ENCODE measurements at places on chromosomes 7 and 10.
A peak's percentile ranks its signal among the peaks of the same experiment; 100 is the strongest.

DNA sequence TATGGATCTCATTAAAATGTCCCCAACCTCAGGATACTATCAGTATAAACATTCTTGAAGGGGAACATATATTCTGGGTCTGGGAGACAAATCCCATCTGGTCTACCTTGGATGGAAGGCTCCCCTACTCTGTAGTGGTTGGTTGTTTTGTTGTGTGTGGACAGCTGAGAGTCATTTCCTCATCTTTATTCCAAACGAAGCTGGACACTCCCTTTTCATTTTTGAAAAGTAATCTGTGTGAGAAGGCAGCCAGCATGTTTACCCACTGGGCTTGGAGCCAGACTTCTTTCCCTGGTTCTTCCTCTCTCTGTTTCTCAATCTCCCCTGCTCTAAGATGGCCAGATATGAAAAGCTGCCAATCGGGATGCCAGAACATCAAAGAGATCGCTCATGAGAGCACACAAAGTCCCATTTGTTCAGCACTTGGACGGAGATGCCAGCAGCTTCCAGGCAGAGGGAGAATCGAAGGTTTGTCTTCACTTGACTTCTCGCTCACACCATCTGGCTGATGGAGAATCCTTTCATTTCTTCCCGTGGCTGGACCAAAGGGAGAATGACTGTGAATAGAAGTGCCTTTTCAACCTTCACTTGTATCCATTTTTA is 108.1 kb upstream of the AGR3 start:
- DNase-seq = peak; percentile 58

- DNase-seq = no peak
These were observed 9.6 kb downstream of the NEURL1 start for GRCh38 chr10:103502849-103503660.

GRCh38 chr10:89785095-89785494 is 83.7 kb downstream of the KIF20B start:
- no peak for DNase-seq

DNA sequence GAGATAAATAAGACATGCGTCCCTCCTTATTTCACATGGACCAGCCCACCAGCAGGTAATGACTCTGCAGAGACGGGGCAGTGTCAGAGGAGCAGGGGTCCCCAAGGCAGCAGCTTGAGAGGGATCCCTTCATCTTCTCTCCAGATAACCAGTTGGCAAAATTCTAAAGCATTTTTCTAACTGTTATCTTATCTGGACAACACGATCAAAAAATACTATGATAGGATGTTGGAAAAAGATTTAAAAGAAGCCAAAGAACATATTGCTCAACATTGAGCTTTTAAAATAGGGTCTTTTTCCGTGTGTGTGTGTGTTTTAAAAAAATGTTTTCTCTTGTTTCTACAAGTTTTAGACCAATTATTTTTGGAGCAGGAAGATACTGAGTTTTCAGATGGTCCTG is 641.2 kb downstream of the SDK1 start:
- DNase-seq = no peak

- no peak for DNase-seq
These were observed 45.2 kb upstream of the LYZL2 start for GRCh38 chr10:30674796-30675195.

GRCh38 chr7:10412422-10413019 is 561.2 kb upstream of the PHF14 start:
- DNase-seq = peak; percentile 15

DNA sequence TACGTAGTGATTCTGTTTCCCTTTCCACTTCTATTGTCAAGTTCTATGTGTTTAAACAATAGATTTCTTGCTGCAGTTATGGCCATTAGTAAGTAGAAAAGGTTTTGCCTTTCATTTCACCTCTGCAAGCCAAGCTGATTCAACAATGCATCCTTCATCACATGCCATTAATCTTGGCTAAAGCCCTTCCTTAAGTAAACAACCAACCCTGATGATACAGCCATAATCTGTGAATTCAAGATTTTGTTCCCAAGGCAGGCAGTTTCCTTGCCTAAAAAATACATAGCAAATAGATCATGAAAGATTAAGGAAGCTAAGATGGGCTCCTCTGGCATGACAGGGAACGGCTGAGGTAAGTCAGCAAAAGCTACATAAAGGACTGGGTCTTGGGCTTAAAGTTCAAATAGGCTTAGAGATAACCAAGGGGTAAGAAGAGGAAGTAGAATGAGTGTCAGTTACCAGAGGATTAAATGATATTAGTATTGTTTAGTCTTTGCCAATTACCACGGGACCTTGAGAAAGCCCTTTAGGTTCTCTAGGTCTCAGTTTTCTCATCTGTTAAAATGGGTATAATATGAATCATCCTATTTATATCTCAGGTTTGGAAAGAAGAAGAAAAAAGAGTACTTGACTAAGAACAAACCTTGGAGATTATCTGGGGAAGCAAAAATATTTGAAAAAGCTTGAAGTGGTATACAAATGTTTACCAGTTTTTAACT is 35.9 kb upstream of the ANK3 start:
- DNase-seq = no peak

DNA sequence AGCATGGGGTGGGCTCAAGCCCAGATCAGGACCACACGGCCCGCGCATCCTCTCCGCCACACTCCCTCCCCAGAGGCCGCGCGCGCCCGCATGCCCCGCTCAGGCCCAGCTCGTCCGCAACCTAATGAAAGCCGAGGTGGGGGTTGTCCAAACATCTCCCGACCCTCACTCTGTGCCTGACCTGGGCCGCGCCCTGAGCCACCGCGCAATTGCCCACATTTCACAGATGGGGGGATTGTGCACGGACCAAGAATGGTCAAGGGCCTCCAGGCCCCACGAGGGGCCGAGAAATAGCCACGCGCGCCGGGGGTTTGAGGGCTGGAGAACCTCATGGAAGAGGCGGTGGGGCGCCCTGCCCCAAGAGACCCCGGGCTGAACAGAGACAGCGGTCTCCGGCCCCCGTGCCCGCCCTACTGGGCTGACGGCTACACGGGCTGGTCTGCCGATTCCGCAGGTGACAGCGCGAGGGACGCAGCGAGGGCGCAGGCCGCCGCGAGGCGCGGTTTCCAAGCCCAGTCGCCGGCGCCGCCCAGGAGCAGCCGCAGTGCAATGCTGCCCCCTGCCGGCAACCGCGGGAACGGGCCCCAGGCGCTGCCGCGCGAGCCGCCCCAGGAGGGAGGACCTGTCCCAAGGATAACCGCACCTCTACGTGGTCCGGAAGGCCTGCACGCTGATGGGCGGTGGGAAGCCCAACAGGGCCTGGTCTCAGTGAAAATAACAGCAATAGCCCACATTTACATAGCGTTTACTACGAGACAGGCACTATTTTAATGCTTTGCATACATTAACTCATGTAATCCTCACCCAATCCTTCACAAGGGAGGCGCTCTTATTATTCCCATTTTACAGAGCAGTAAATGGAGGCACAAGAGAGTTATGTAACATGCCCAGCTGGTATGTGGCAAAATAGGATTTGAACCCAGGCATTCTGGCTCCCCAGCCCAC is 10.5 kb upstream of the GRID1 start:
- DNase-seq = peak; percentile 90

DNA sequence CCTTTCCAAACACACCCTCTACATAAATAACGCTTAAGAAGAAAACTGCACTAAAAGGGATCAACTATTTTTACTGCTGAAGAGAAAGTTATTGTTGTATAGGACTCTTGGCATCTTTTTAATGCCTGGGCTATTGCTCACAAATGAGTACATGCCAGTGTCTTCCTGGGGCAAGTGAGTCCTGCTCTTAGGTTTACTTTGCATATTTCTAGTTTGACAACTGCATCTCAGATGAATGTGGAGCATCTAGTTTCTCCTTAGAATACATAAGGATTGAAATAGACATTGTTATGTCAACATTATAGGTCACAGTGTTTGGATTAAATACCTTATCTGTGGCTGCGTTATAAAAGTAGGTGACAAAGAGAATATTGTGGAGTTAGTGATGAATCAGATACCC is 44.5 kb downstream of the PSMC2 start:
- no peak for DNase-seq

DNA sequence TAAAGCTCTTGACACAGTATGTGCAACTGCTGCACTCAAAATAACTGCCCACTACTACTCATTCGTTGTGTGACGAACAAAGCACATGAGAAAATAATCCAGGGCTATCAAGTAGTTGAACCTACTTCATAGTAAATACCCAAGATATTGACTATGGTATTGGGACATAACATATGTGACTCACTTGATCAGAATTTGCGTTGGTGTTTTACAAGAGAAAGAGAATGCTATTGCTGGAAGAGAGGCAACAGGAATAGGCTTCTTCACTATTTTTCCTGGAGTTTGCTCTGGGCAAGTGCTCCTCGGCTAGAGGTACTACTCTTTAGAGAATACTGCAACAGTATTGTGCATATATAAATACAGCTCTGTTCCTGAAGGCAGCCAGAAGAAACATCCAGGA is 2.5 kb downstream of the DGKB start:
- no peak for DNase-seq

GRCh38 chr7:82578430-82578829 is 134.9 kb upstream of the CACNA2D1 start:
- DNase-seq = no peak

- DNase-seq = no peak
These were observed 2.4 kb downstream of the RASGEF1A start for GRCh38 chr10:43264344-43264964.

DNA sequence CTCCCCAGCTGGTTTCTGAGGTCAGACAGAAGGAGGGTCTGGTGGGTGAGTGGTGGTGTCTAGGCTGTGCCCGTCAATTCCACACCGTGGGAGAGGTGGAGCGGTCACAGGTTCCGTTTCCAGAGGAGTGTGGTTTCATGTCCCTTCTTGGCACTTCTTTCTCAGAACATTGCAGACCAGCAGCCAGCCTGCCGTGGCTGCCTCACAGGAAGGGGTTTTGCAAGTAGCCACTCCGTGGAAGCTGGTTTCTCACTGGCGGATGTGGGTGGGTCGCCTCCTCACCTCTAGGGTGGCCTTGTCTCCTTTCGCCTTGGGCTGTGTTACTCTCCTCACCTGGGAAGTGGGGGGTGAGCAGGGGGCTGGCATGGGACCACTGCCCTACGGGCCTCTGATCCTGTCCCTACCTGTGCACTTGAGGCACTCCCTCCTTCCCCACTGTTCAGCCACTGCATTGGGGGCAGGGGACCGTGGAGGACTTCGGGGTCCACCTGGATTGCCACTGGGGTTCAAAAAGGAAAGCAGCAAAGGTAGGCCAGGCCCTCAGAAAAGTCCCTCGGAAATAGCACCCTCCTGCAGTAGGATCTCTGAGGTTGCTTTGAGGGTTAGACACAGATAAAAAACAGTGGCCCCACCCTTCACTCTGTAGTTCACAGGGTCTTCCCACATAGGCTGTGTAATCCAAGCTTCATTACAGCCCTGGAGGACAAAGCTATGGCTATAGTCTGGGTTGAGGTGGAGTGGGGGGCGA is 33.9 kb downstream of the TSPAN14 start:
- no peak for DNase-seq

DNA sequence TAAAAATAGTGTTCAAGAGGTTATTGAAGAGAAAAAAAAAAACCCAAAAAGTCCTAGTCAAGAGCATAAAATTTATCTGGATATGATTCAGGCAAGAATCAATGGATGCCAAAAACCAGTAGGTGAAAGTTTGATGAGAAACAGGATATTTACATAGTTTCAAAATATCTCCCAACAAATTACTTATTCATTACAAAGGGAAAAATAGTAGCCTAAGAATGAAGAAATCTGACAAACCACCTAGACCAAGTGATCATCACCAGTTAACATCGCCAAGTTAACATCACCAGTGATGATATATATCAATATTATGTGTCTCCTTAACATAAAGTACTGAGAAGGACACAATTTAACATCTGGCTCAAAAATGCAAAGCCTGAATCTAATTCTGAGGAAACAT is 85.2 kb downstream of the RNLS start:
- no peak for DNase-seq

DNA sequence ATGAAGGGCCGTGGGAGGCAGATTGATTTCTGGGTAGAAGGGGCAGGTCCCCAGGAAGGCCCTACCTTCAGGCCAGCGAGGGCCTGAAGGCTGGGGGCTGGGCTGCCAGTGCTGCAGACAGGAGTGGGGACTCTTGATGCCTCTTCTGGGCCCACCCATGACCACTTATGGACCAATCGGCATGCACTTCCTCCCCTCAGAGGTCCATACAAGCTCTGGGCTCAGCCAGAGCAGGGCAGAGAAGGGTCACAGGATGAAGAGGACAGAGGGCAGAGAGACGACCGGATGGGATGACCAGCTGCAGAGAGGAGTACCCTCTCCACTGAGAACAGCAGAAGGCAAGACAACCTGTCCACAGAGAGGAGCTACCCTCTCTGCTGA is 120.1 kb downstream of the DYNC2I1 start:
- DNase-seq = no peak

- no peak for DNase-seq
These were observed 96.6 kb downstream of the ZNF438 start for GRCh38 chr10:30935078-30935477.

GRCh38 chr7:44801890-44802289 is 5.4 kb downstream of the PPIA start:
- DNase-seq = no peak

DNA sequence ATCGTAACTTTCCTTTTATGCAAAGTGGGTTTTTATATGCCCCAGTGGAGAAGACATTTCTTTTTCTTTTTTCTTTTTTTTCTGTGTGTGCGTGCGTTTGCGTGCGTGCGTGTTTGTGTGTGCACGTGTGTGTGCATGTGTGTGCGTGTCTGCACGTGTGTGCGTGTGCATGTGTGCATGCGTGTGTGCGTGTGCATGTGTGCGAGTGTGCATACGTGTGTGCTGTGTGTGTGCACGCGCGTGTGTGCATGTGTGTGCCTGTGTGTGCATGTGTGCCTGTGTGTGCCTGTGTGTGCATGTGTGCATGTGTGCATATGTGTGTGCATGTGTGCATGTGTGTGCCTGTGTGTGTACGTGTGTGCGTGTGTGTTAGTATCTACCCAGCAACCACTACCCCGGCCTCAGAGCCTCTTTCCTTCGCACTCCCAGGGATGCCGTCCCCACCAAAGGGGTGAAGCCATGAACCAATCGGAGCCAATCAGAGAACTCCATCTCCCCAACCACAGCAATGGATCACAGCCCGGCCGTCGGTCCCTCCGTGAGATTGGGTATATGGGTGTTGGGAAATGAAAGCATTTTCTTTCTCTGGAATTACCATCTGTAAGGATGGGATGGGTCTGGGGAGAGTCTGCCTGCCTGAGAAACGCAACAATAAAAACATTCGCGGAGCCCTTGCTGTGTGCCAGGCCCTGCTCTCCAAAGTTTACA is 92.3 kb downstream of the ELFN1 start:
- DNase-seq = no peak

- DNase-seq = no peak
These were observed 125.8 kb downstream of the CACNA2D1 start for GRCh38 chr7:82317760-82318159.

All from HuH-7 (cell line).